ENCODE measurements at places on chromosomes 7 and 10.

DNA sequence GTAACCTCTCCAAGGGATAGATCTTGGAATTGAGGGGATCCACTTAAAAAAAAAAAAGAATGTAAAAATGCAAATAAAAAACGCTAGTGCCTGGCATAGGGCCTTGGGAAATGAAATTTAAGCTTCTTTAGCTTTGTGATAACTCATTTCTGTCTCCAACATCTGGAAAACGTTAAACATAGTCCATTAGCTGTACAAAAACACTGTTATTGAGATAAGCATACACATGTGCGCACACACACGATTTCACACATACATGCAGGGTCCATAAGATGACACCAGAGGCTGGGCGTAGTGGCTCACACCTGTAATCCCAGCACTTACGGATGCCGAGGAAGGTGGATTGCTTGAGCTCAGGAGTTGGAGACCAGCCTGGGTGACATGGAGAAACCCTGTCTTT is 13.7 kb upstream of the CUL2 start:
- no peak for DNase-seq

DNA sequence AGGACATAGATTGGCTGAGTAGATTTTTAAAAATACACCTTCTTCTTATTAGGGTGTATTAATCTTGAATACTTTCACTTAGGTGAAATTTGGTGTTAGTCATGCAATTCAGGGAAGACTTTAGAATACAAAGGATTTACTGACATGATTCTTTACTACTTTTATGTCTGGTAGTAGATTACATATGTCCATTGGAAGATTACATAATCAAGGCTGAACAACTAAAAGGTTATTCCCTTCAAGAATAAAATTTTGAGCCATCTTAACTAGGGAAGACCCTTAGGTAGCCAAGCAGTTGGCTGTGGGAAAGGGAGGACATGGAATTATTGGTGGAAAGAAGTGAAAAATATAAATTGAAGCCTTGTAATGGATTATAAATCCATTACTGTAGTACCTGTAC is 165.0 kb downstream of the ITGB1 start:
- DNase-seq, result no peak

GRCh38 chr10:71299071-71299785 is 19.8 kb upstream of the SLC29A3 start:
- DNase-seq, result no peak

DNA sequence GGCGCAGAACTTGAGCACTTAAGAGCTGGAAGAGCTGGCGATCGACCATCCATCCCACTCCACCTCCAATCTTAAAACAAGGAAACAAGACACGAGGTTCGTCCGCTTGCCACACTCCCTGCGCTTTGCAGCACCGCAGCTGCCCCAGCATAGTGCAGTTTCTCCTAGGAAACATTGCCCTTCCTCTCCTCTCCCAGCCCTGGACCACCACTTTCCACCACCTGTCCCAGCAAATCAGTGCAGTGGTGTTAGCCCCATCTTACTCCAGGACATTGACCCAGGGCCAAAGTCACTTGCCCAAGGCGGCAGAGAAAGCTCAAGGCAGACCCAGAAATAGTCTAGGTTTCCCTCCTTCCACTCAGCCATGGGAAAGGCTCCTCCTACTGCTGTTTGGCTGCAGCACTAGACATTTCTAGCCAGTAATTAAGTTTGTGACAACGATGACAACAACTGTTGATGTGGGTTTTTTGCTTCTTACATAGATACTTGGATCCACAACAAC is 1.5 kb upstream of the PARD3 start:
- no peak for DNase-seq

GRCh38 chr10:120607016-120607709 is 150.1 kb downstream of the PLPP4 start:
- DNase-seq, result no peak

DNA sequence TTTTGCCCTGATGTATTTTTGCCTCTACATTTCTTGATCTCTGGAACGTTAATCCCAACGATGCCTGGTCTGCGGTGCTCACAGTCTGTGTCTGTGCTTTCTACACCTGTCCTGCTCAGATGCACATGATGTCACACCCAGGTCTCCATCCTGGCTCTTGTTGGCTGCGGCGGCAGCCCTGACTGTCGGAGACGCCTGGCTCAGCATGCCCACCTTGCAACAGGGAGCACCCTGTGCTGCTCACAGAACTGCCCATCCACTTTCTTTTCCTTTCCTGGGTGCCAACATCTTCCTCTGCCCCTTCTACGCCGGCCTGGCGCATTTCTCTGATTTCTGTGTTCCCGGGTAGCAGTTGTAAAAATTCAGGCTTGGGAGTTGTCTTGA is 106.2 kb downstream of the CUX1 start:
- no peak for DNase-seq

- DNase-seq, result no peak
Observed at GRCh38 chr7:27940341-27940740, 200.4 kb downstream of the TAX1BP1 start.

- no peak for DNase-seq
Observed at GRCh38 chr10:126849646-126850045, 55.6 kb upstream of the DOCK1 start.

GRCh38 chr7:35040906-35041305 is 3.6 kb upstream of the DPY19L1 start:
- no peak for DNase-seq

DNA sequence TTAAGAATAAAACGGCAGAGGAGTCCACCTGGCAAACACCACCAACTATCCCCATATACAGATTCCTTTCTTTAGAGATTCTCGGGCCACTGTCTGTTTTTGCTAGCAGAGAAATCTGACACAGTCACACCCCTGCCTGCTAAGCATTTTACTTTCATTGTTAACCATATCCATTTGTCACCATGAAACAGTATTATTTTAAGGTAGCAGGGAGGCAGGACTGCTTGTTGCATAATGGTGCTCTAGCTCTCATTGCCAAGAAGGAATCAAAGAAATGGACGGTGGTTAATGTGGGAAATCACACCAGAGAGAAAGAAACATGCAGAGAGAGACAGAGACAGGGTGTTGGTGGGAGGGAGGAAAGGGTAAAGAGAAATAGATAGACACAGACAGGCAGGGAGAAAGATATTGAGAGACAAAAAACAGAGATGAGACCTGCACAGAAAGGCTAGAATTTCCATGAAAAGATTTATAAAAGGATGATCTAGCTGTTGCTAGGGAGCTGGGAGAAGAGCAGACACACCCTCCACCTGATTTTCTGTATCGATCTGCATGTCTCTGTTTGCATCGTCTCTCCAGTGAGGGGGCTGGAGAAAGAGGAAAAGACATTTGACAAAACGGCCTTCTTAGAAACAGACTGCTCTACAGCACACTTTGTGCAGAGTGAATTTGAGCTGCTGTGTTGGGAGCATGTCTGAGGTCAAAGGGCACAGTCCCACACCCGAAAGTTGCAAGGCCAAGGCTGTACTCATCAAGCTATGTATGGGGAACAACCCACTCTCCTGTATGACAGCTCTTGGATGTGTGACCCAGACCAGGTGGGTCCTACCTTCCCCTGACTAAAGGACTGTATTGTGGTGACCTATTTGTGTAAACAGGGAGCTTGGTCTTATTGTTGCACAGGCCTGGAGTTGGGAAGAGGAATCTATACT is 303.1 kb downstream of the FZD1 start:
- DNase-seq, result no peak

GRCh38 chr7:95454438-95455045 is 19.7 kb upstream of the PON2 start:
- DNase-seq, result no peak

DNA sequence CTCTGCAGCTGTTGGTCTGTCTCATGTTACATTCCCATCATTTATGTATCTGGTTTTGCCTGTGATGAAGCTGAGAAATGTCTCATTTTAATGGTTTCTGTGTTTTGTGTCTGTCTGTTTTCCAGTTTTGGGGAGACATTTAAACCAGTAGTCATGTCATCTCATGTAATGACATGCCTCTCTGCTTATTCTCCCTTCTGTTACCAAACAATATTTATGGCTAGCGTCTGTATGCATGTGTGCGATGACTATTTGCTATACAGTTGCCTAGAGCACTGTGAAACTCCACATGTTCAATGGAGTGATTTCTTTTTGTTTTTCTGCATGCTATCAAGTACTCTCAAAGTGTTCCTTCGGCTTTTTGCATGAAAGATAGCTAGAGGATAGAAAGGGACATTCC is 132.0 kb downstream of the ST7 start:
- DNase-seq, result no peak

- no peak for DNase-seq
Observed at GRCh38 chr10:2282202-2282601, 544.9 kb upstream of the ADARB2 start.

DNA sequence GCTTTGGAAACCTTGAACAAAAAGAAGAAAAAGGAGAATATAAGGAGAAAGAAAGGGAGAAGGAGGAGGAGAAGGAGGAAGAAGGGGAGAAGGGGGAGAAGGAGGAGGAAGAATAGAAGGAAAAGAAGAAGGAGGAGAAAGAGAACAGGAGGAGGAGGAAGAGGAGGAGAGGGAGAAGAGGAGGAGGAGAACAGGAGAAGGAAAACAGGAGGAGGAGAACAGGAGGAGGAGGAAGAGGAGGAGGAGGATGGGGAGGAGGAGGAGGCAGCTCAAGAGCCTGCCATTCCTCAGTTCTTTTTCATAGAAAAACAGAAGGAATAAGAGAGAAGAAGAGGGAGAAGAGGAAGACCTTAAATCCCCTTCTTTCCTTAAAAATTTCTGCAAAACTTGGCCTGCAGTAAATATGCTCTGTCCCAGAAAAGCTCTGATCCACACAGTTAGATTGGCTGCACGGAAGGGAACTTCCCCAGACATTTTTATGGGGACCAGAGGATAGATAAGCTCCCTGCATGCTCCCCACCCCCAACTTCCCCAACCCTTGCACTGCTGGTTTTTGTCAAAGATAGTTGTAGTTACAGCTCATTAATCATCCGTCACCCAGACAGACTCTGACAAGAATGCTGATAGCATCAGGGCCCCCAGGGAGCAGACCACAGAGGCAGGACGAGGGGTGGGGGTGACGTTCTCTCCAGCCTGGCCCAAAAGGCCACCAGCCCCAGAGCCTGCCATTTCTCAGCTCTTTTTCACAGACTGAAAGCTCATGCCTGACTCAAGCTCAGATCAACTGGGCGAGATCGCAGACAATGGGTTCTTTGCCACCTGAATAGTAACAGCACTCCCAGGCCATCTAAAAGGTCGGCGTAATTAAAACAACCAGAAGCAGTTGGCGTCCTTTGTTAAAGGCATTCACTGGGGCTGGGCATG is 34.5 kb upstream of the LYZL1 start:
- no peak for DNase-seq

DNA sequence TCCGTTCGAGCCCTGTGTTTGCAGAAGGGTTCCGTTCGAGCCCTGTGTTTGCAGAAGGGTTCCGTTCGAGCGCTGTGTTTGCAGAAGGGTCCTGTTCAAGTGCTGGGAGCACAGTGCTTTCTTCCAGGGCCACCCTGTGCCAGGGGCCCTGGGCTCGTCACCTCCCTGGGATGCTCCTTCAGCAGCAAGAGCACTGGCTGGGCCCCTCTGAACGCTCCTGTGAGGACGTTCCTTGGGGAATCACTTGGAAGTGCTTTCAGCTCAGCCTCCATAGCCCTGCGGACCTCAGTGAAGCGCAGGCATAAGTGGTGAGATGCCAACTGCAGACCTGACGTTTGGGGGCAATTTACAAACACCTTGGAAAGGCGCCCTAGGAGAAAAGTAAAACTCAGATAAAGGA is 103.6 kb downstream of the DYNC2I1 start:
- DNase-seq, result no peak

GRCh38 chr7:67406976-67407375 is 410.3 kb downstream of the TYW1 start:
- no peak for DNase-seq

GRCh38 chr7:42574685-42575084 is 337.2 kb downstream of the C7orf25 start:
- DNase-seq, result no peak

DNA sequence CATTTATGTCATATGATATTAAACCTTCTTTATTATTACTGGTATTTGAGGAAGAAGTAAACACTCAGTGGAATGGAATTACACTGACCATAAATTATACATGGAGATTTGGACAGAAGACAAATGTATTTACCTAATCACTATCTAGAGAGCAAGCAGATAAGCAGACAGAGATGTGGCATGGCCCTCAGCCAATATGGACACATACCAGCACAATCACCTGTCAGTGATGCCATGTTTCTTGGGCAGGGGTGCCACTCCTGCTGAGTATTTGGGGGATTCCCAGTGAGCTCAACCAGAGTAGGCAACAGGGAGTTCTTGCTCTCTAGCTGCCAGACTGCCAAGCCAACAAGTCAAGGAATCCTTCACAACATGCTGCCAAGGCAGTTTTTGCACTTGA is 866.3 kb upstream of the LRRN3 start:
- DNase-seq, result no peak

- no peak for DNase-seq
Observed at GRCh38 chr10:7817576-7817975, 729 bp upstream of the TAF3 start.

DNA sequence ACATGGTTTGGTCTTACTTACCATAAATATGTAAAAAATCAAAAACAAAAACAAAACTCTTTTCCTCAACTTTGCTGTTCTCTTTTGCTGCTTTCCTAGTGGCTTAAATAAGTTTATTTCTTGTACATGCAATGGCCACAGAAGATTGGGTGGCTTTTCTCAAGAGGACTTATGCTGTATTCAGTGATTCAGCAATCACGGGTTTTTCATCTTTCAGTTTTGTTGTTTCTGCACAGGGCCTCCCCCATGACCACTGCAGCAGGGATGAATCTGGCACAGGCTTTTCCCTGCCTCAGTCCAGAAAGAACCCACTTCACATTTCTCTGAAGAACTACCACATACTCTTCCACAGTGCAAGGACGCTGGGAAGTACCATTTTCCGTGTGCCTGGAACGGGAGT is 355.0 kb downstream of the RNLS start:
- no peak for DNase-seq

Data from activated CD8-positive, alpha-beta memory T cell treated with anti-CD3 and anti-CD28 coated beads, Interleukin-2, amount 50 U/mL, for 4 hours (primary cell).